NCI-H187 treated with DMSO at 0.1 percent for 48 hours (cell line): ENCODE measurements at places on chromosomes 2 and 18.

DNA sequence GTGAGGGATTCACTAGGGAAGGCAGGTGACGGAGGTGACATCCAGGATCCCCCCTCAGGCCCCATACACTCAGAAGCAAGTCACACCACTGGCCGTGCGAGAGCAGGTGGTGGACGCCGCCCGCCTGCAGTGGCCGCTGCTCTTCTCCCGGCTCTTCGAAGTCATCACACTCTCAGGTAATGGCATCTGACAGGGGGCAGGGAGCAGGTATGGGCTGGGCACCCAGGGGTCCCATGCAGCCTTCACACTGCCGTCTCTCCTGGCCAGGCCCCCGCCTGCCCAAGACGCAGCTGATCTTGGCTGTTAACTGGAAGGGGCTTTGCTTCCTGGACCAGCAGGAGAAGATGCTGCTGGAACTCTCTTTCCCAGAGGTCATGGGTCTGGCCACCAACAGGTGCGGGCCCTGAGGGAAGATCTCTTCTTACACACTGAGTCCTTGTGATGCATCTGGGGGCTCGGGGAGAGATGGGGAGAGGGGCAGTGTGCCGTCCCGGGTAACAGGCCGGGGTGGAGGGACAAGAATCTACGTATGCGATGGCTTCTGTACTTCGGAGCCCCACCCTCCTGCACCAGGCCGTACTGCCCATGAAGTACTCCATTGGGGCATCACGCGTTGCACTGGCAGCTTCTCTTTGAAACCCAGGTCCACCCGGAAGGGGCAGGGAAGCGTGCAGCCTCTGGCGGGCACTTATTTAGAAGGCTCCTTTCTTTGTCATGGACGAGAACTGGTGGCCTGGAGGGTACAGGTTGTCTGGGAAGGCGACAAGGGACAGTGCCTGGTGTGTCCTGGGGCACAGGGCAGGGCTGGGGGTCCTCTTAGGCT, 18.8 kb upstream of the GPR17 start:
- no peak for DNase-seq

DNA sequence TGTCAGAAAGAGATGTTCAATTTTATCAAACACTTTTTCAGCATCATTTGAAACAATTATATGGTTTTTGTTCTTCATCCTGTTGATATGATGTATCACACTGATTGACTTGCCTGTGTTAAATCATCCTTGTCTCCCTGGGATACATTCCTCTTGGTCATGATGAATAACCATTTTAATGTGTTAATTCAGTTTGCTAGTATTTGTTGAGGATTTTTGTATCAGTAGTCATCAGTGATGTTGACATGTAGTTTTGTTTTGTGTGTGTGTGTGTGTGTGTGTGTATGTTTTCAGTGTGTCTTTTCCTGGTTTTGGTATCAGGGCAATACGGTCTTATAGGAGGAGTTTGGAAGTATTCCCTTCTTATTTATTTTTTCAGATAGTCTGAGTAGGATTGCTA, 325.4 kb downstream of the ZNF804A start:
- DNase-seq = no peak

- no peak for DNase-seq
These were observed 114.5 kb downstream of the ADCYAP1 start for GRCh38 chr18:1019191-1019590.

DNA sequence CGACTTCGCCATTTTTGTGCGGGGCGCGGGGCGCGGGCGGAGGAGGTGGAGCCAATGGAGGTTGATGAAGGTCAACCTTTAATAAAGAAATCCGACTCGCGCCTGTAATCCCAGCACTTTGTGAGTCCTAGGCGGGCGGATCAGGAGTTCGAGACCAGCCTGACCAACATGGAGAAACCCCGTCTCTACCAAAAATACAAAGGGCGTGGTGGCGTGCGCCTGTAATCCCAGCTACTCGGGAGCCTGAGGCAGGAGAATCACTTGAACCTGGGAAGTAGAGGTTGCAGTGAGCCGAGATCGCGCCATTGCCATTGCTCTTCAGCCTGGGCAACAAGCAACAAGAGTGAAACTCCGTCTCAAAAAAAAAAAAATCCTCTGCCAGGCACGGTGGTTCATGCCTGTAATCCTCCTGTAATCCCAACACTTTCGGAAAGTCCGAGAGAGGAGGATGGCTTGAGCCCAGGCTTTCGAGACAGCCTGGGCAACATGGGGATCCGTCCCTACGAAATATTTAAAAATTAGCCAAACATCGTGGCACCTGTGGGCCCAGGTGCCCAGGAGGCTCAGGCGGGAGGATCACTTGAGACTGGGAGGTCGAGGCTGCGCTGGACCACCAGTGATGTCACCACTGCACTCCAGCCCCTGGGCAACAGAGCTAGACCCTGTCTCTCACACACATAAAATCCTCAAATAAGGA, 493 bp upstream of the PREB start:
- no peak for DNase-seq

DNA sequence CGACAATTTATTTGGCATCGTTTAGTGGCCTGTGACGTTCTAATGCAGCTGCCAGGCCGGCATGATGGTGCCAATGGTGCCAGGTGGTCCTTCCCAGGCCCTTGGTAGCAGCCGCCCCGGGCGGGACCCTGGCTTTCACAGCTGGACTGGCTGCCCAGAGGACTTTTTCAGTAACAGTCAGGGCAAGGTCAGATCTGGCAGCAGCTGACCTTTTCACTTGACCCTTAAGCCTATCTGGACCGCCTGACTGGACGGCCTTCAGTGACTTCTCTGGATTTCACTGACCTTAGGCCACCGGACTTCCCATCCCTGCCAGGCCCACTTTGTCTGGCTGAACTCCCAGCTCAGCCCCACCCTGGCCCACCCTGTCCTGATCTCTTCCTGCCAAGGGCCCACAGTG, 15.9 kb downstream of the TRIB2 start:
- DNase-seq = no peak

DNA sequence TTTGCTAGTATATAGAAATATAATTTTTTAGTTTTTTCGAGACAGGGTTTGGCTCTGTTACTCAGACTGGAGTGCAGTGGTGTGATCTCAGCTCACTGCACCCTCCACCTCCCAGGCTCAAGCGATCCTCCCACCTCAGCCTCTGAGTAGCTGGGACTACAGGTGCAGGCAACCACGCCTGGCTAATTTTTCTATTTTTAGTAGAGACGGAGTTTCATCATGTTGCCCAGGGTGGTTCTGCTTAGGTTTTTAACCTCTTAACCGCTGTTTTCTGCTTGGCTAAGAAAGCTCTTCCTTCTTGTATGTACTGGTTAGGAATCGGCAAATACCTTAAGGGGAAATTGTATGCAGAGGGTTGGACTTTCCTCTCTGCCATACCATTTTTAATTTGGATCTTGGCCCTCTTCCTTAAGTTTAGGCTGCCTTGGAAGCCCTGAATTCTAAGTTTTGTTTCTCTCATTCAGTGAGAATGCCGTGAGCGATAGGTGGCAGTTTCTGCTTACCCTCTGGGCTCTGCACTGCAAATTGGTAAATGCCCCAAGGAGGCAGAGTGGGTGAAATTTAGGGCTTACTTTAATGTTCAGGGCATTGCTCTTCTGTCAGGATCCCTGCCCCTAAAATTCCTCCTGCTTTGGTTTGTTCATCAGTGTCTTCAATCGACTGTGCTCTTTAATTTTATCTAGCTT, 32.3 kb downstream of the EML6 start:
- peak; percentile 55 for DNase-seq

- DNase-seq = no peak
These were observed 295.6 kb downstream of the TNS1 start for GRCh38 chr2:217707131-217707611.

GRCh38 chr2:3434654-3435053, 55.2 kb downstream of the TRAPPC12 start:
- no peak for DNase-seq

DNA sequence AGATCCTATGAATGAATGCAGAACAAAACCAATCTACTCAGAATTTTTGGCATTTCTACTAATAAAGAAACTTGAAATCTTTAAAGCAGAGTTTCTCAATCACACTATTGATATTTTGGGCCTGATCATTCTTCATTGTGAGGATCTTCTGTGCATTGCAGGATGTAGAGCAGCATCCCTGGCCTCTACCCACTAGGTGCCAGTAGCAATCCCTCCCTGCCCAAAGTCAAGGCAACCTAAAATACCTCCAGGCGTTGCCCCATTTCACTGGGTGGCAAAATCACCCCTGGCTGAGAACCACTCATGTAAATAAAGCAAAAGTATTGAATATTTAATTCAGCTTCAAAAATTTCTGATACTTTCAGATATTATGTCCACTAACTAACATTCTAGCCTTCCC, 213.0 kb downstream of the SP3 start:
- DNase-seq = no peak

GRCh38 chr2:151338115-151338514, 19.3 kb upstream of the TNFAIP6 start:
- DNase-seq = no peak

DNA sequence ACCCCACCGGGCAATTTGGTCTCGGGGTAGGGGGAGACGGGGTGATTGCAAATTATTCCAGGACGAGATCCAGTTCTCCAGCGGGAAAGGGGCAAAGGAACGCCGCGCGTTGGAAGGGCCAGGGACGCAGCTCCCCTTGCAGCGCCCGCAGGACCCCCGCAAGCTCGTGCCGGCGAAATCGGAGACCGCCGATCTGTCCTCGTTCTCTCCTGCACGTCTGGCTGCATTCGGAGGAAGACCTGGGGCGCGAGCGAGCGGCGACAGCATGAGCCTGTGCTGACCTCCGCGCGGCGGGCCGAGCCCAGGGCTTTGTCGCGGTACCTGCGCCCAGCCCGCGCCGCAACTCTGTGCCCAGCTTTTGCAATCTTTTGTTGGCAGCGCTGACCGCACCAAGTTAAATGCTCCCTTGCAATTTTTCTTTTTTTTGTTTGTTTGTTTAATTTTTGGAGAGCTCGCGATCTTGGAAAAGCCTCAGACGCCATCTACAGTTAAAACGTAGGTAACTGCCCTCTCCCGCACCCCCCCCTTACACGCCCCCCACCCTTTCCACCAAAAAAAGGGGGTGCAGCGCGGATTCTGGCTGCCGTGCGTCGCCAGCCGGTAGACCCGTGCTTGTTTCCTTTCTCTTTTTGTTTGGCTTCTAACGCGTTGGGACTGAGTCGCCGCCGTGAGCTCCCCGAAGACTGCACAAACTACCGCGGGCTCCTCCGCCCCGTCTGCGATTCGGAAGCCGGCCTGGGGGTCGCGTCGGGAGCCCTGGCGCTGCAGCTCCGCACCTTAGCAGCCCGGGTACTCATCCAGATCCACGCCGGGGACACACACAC, 667 bp downstream of the TRIB2 start:
- peak; percentile 52 for DNase-seq
